GM23338 (cell line): ENCODE measurements at places on chromosomes 11 and 22. TPM values are rescaled to one million over a fixed set of nuclear protein-coding genes. Genes with fewer than 3 reads are reported as not detected.

DNA sequence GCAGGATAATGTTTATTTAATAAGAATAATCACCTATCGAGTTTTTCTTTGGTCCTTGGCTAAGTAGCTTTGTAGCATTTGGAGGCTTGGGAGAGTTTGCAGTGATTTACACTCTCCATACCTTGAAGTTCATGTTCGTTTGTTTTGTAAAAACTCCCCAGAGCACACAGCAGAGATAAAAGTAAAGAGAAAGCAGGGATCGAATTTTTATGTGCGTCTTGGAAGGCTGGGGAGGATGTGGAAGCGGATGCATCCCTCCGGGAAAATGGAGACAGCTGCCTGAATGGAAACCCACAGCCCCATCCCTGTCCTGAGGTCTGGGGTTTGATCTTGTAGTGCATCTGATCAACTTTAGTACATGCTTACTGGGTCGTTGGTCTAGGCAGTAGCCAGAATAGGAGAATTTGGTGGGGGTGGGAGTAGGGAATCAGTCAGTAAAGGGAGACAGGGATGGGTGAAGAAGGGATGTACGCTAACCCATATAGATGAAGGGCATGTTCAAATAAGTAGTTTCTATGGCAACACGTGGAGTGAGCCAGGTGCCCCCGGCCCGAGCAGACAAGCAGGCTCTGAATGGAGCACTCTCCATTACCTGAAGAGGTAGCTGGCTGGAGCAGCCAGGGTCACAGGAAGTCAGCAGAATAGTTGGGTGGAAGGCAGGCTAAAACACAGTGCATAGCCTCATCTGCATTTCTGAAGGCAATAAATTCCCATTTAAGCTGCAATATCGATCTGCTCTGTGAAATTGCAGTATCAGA lies 147.8 kb downstream of the COMMD9 start:
- DNase-seq: peak; percentile 27

- DNase-seq: no peak
Observed at GRCh38 chr11:105148241-105148640, 8.7 kb upstream of the CARD18 start.

CD248 gene
- 2.0 and 3.8 TPM in 2 replicates for total RNA-seq

C11orf16 gene
- total RNA-seq: not detected in 2 replicates

- DNase-seq: no peak
Observed at GRCh38 chr11:29153078-29153477, 863.8 kb downstream of the KCNA4 start.

- DNase-seq: no peak
Observed at GRCh38 chr22:35053060-35053835, 12.7 kb upstream of the ISX start.

- DNase-seq: no peak
Observed at GRCh38 chr11:73997120-73997770, 11.6 kb downstream of the UCP3 start.

MN1 gene
- 6.8 and 7.2 TPM in 2 replicates for total RNA-seq

- no peak for DNase-seq
Observed at GRCh38 chr11:65641297-65642013, 3.6 kb downstream of the SIPA1 start.

DNA sequence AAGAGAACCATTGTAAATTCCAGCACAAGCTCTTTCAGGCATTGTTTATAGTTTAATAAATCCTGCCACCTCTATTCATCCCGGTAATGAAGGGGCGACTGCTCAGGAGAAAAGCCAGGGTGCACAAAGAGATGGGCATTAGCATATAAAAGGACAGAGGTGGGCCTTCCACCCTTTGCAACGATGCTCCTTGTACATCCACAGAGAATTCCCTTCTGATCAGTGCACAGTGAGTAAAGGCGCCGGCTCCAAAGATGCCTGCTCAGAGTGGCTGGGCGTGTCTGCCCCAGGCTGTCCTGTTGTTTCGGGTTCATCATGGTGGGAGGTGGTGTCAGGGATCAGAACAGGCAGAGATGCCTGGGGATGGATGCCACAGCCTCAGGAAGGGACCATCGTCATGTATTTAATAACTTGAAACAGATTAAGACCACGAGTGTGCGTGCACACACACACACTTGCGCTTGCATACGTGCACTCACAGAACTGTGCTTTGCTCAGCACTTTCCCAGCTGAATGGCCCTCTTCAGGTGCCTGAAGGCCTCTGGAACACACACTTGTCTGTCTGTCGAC lies 305.0 kb downstream of the TBC1D22A start:
- DNase-seq: no peak

DNA sequence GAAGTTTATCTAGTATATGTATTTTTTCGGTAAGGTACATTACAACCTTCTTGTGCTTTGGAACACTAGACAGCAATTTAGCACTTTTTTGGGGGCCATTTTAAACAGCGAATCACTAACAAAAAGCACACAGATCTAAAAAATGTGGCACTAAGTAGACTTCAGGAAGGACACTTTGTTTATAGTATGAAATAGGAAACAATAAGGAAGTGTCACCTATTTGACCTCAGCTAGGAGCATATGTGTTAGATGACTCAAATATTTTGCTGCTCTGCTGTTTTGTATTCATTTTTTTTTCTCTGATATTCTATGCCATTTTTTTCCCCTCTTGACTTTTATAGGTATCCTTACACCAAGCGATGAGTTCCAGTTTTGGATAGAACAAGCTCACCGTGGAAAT lies 5.6 kb downstream of the DYNC2H1 start:
- DNase-seq: no peak

DEPDC7 gene
- total RNA-seq: 10.9 and 15.3 TPM in 2 replicates

GRCh38 chr11:109040303-109040702 lies 375.4 kb downstream of the DDX10 start:
- peak; percentile 77 for DNase-seq

DNA sequence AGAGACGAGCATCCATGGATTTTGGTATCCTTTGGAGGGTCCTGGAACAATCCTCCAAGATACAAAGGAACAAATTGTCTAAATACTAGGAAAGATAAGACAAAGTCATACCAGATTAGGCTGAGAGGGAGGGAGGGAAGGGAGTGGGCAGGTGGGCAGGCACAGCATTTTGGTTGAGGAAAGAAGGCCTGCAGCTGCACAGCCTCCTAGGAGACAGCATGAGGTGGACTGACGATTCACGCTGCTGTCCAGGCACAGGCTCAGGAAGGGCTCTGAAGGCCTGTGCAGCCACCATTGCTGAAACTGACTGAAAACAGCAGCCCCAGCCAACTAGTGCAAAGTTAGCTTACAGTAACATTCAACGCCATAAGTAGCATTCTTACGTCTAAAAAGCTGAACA lies 64.7 kb downstream of the PACSIN2 start:
- no peak for DNase-seq

DNA sequence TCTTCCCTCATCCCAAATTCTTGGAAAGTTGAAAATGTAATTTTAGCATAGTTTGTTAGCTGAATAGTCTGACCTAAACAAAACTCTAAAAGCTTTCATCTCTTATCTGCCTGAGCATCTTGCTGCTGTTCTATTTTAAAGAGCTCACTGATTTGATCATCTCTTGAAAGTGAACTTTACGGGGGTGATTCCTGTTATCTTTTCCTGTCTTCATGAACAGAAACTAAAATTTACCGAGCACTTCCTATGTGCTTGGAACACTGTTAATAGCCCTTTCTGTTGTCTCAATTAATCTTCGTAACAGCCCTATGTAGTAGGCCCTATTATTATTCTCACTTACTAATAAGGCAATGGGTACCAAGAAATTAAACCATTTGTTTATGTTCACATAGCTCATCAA lies 12.3 kb downstream of the AMOTL1 start:
- no peak for DNase-seq

GRCh38 chr11:109853156-109853776 lies 239.9 kb upstream of the ZC3H12C start:
- DNase-seq: peak; percentile 71

- DNase-seq: no peak
Observed at GRCh38 chr11:70637949-70638583, 239.7 kb downstream of the CTTN start.

- no peak for DNase-seq
Observed at GRCh38 chr22:40666151-40666848, 13.0 kb upstream of the MCHR1 start.

SULT4A1 gene
- total RNA-seq: 5.2 and 7.8 TPM in 2 replicates

- DNase-seq: no peak
Observed at GRCh38 chr11:2260491-2261364, 9.7 kb downstream of the ASCL2 start.

XKR3 gene
- total RNA-seq: not detected in 2 replicates
